T-helper 2 cell treated with Interferon-gamma antibody and Interleukin-4, amounts not matched to agents 5 μg/mL and 100 μg/mL, for 36 hours (primary cell): ENCODE measurements at places on chromosomes 16 and 17.

DNA sequence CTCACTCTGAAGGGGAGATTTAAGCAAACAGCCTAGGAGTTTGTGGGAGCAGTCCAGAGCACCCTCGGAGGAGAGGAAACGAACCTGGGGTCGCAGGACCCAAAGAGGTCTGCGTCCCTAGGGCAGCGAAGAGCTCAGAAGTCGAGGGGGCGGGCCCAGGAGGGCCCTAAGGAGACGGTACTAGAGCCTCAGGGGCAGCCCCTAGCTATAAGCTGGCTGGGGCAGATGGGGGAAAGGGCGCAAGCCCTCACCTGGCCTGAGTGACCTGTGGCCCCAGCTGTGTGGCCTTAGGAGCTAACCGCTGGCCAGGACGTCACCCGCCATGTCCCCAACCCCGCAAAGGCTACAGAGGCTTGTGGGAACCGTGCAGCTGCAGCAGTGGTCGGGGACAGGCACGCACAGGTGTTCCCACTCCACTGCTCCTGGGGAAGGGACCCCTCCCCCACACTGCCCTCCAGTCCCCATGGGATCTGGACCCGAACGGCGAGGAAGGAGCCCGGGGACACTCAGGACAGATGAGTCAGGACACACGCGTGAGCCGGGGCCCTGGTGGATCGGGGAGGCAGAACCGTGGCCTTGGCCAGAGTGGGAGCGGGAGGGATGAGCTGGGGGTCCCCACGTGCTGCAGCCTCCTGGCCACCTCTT lies 2.0 kb upstream of the CTRB2 start:
- no peak for DNase-seq

DNA sequence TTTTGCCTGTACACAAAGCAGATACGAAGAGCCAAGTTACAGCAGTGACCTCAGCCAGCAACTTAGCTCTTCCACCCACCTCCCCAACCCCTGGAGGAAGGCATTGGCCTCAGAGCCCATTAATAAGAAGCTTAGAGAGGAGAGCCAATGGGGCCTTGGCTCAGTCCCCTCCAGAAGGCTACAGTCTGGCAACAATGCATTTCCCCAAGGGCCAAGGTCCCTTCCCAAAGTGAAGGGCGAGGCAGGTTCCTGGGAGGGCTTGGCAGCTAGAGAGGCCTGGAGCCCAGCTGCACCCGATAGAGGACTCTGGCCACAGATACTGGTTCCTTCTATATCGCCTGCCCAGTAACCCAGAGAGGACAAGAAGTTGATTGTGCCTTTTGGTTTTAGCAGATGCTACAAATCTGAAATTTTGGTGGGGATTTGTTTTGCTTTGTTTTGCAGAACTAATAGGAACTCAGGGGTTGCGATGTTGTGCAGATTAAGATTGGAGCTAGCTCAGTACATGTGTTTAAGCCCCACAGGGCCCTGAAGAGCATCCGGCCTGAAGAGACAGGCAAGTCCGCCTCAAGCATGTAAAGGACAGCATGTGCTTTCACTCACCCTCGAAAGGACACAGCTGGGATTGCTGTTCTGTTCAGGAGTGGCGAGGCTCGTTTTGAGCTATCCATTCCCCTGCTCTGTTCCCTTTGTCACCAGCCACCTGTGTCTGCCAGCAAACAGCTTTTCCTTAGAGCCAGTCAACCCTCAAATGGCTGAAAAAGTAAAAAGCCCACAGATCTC lies 12.0 kb upstream of the PNPO start:
- DNase-seq, result no peak

- DNase-seq, result peak; percentile 6
These were observed 228.8 kb downstream of the SLC39A11 start for GRCh38 chr17:72863526-72864211.

DNA sequence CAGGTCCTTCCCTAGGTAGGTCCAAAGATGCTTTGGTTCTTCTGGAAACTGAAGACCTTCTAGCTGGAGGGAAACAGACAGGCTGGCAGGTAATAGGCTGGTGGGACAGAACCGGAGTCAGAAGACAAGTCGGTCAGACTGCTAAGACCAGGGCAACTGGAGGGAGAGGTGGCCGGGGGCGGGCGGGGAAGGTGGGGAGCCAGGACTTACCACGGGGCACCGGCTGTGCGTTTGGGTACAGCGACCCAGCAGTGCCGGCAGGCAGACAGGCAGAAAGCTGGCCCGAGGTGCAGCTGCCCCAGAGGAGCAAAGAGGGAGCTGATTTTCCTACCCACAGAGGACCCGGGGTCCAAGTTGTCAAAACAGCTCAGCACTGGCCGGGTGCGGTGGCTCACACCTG lies 575 bp downstream of the SLC52A1 start:
- DNase-seq, result no peak

GRCh38 chr17:82915757-82916027 lies 75.9 kb upstream of the ZNF750 start:
- no peak for DNase-seq

- DNase-seq, result no peak
These were observed 213.1 kb downstream of the FOXL1 start for GRCh38 chr16:86791287-86792035.

GRCh38 chr16:24986512-24987303 lies 28.5 kb downstream of the ARHGAP17 start:
- DNase-seq, result no peak

DNA sequence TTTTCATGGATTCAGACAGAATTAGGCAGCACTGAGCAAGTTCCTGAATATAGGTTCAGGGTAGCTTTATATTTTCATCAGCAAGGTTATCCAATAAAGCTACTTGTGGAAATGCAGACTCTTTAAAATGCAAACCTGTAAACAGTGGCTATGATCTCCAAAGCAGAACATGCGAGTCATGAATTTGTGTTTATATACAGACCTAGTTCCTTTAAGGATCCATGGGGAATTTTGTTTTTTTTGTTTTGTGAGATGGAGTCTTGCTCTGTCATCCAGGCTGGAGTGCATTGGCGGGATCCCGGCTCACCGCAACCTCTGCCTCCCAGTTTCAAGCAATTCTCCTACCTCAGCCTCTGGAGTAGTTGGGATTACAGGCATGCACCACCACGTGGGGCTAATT lies 14.8 kb downstream of the CLEC16A start:
- DNase-seq, result no peak

DNA sequence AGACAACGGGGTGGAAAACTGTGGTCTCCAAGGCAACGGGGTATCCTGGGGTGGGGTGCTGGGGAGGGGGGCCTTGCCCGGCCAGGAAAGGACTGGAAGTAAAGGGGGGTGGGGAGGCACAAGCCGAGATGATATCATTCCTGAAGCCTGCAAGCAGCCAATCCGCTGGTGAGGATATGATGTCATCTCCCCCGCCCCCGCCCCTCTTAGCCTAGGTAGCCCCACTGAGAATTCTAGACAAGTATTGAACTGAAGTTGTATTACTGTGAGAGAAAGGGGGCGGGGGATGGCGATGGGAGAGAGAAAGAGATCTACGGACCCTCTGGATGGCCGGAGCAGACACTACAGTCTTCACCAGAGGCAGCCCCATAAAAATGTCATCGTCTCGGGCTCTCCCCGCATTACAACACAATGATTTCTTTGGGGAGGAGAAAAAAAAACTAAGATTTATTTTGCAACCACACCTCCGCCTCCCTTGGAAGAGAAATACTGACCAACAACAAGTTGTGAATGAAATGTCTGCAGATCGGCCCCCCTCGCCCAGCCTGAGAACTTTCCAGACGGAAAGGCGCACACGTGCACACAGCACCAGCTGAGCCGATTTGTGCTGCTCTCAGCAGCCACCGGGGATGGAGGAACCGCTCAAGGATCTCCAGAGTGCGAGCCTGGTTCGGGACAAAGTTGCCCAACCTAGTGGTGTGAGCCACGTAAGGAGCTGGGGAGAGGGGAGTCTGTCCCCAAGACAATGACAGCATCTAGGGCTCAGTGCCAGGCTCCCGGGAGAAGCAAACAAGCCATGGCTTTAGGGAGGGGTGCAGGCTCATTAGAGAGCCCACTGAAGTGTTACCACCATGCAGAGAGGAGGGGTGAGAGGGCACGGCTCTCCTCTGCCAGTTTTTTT lies 222.1 kb downstream of the SOX9 start:
- no peak for DNase-seq

DNA sequence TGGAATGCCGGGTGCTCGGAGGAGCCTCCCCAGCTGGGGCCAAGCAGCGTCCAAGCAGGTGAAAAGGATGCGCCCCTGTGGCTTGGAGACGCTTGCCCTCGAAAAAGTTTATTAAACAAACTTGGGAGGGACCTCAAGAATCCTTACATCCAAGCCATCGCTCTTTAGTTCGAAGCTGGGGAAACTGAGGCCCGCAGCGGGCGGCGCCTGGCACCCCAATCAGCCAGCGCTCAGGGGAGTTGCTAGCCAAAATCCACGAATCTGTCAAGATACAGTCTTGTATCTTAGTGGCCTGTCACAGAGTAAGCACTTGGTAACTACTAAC lies 553 bp upstream of the B9D1 start:
- DNase-seq, result no peak

DNA sequence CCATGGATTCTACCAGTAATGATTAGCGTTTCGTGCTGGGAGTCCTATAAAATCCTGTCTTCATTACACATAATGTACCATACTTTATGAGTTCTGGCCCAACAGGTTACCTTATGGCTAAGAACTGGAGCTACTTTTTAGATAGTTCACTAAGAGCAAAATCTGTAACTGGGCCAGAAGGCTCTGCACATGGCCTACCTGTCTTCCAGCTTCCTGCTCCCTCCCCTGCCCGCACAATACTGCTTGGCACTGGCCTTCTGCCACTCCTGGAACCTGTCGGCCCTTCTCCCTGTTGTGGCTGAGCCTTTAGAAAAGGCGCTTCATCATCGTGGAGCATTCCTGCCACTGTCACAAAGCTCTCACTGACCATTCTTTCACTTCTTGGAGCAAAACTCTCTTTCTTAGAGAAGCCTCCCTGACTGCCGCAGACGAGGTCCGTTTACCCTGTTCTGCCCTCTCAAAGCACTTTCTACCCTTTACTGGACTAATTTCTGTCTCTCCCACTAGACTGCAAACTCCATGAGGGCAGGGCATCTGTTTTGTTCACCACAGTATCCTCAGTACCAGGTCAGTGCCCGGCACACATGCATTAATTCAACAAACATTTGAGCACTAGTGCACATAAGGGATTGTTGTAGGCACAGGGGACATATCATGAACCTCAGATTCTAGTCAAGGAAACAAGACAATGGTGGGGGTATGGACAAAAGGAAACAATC lies 116.5 kb downstream of the PARN start:
- DNase-seq, result no peak

- DNase-seq, result no peak
These were observed 6.0 kb downstream of the HIC1 start for GRCh38 chr17:2060681-2061440.

DNA sequence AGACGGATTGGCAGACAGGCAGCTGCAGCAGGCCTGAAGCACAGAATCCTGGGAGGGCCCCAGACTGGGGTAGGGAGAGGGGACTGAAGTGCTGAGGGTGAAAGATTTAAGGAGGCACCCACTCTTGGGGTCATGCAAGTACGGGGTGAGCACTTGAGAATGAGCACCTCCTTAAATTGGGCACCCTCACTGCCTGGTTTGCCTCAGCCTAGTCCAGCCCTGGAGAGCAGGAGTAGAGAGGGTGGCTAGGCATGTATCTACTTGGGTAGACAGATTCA lies 154.1 kb upstream of the CDC42EP4 start:
- no peak for DNase-seq

- no peak for DNase-seq
These were observed 6.6 kb upstream of the TEKT3 start for GRCh38 chr17:15348021-15348420.

- DNase-seq, result no peak
These were observed 20.1 kb upstream of the PIRT start for GRCh38 chr17:10857976-10858375.

DNA sequence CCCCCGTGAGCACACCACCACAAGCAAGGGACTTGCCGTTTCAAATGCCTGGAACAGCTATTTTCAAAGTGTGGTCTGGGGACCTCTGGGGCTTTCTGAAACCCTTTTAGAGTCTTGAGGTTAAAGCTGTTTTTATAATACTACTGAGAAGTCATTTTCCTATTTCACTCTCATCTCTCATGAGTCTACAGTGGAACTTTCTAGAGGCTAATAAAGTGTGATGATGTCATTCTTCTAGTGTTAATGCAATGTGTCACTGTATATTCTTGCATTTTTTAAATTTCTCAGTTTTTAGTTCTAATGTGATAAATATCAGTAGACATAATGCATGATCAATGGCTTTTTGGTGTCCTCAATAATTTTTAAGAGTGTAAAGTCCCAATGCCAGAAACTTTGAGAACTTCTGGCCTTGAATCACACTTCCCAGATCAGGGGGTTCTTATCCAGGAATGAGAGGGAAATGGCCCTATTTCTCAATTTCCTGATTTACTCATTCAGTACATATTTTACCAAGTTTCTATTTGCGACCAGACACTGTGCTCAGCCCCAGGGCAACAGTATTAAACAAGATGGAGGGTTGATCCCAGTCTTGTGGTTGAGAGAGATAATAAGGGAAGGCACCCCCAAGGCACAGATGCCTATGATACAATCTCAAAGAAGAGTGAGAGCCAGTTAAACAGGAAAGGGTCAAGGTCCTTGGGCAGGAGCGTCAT lies 444.0 kb downstream of the HS3ST3B1 start:
- DNase-seq, result no peak

- no peak for DNase-seq
These were observed 2.0 kb downstream of the KRT20 start for GRCh38 chr17:40883031-40883430.

GRCh38 chr17:58615768-58616659 lies 75.8 kb downstream of the TEX14 start:
- DNase-seq, result no peak

DNA sequence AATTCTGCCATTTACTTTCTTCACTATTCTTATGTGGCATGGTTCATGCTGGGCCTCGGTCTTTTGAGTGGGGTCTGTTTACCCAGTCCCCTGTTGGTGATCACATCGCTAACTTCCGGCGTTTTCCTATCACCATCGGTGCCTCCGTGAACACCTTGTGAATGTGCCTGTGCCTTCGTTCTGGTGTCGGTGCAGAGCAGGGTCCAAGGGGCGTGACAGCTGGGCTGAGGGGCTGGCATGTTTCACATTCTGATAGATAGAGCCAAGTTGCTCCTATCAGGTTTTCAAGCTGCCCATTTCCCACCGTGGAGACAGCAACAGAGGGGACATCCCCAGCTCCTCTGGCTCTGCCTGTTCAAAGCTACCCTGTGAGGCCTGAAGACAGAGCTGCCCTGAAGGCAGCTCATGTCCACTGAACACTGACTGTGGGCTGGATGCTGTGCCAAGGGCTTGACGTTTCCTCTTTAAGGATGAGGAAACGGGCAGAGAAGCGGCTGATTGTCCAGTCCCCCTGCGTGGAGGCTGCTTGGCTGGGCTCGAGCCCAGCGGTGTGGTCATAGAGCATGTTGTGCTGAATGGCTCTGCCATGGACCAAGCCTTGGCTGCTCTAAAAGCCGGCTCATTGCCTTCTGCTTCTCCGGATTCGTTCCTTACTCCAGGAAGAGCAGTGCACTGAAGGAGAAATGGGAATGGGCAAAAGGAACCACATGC lies 17.0 kb downstream of the DHODH start:
- no peak for DNase-seq
